ENCODE measurements at places on chromosomes 6 and 20.

DNA sequence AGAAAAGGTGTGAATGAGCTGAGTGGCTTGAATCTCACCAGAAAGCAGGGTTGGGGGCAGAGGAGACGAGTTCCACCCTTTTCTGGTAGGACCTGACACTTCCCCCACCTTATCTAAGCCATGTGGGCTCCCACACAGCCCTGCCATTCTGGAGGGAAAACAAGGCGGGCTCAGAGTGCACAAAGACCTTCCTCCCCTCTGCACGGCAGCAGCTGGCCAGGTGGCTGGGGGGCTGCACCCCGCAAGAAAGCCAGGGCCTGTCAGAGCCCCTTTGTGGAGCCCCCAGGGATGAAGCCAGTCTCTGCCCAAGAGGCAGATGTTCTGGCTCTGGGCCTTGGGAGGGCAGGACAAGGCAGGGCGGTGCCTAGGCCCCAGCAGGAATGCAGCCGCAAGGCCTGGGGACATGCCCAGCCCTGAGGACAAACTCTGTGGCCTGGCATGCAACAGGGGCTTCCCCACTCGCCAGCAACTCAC is 48.4 kb upstream of the DSN1 start:
- peak; percentile 78 for DNase-seq

GRCh38 chr6:5295623-5296022 is 34.3 kb downstream of the FARS2 start:
- no peak for DNase-seq

DNA sequence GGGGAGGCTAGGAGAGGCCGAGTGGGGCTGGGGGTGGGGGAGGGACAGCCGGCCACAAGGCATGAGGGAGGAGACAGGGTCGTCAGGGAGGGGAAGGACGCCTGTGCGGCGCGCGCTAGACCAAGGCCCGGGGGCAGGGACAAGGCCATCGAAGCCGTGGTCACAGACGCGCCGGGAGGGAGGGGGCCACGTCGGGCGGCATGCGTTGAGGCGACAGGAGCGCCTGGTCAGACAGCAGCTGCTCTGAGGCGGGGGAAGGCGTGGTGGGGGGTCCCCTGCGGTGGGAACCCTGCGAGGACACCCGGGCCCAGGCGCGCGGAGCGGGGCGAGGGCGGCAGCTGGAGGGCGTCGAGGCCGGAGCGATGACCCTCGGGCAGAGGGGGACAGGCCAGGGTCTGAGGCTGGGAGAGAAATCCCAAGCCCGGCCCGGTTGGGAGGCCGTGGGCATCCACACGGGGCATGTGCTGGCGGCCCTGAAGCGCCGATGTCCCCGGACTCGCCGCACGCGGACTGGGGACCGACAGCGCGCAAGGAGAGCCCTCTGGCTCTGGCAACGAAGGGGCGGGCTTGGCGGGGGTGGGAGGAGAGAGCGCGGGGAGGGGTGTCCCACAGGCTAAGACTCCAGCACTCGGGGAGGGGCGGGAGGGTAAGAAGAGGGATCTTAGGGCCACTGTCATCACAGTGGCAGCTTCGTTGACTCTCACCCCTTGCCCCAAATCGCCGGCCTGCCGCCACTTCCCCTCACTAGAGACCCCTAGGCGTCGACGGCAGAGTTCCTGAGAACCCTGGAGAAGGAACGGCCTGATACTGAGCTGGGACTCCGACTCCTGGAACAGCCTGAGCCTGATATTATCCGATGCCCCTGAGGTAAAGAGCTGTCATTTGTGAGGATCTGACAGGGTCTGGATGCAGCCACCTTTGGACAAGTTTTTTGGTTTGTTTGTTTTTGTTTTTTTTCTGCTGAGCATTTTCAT is 5.0 kb downstream of the TMEM239 start:
- no peak for DNase-seq

DNA sequence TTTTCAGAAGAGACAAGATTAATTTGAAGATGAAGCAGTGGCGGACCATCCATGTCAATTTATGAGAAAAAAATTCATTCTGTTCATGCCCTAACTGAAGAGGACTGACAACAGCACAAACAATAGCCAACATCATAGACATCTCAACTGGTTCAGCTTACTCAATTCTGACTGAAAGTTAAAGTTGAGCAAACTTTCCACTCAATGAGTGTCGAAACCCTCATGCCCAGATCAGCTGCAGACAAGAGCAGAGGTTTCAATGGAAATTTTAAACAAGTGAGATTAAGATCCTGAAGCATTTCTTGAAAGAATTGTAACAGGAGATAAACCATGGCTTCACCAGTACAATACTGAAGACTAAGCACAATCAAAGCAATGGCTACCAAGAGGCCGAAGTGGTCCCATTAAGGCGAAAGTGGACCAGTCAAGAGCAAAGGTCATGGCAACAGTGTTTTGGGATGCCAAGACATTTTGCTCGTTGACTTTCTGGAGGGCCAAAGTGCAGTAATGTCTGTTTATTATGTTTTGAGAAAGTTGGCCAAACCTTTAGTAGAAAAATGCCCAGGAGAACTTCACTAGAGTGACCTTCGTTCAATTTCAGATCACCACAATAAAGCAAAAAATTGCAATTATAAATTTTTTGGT is 6.1 kb upstream of the SFT2D1 start:
- DNase-seq: peak; percentile 86

DNA sequence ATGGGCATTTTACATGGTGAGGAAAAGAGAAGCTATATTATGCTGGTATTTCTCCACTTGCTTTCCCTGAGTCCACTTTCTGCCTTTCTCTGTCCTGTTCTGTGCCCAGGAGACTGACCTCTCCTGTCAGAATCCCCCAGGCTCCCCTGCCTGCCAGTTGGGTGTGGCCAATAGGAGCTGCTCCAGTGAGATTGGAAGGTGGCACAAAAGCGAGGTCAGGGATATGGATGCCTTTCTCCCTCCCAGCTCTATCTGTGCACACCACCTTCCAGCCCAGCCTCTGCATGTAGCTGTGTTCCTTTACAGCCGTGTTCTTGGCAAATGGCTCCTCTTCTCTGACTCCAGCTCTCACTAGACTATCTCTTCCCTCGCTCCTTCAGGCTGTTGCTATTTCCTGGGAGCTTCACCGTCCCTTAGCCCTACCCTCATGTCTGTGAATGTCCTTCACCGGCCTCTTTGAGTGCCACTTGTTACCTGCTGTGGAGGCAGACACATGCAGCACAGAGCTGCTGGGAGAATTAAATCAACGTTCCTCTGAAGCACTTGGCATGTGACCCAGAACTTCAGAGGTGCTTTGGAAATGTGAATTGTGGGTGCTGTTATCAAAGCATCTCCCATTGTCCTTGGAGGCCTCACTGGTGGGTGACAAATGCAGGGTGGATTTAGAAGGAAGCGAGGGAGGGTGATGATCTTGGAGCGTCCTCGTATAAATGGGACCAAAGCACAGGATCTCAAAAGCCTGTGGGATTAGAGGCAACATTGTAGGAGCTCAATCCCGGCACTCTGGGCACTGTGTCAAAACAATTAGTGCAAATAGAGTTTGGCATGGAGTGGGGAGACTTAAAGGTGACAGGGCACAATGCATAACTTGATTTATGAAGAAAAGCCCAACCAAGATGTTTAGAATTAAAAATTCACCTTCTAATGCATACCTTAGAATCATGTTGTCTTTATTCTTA is 28.9 kb upstream of the RALGAPA2 start:
- no peak for DNase-seq

GRCh38 chr6:31169123-31169857 is 1.2 kb downstream of the POU5F1 start:
- DNase-seq: peak; percentile 98

DNA sequence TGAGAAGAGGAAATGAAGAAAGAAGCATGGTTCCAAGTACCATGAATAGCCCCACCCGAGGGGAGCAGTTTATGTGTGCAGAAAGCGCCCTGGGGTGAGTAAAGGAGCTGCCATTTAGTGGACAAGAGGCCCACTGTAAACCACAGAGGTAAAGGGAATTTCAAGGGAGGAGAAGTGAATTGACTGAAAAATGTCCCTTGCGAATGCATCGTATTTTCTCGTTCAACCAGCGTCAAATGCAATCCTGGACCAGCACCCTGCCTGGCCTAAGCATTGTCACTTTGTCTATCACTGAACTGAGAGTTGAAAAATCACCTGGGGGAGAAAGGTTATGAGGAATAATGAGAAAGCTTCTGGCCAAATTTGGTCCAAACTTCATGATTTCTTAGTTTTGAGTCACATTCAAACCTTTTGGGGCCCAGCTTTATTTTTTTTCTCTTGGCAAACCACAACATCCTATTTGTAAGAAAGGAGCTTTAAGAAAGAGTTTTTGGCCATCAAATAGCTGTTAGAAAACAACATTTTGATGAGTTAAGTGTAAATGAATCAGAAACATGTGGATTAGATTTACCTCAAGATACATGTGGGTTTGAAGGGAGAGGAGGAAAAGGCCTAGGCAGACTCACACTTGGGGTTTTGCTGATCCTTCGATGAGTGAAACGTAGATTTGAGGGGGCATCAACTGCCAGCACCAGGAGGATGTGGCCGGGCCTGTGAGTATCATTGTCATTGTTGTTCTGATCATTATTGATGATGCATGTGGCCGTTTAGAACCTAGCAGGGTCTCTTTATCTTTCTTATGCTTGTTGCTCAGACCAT is 214.0 kb downstream of the CLIC5 start:
- no peak for DNase-seq

DNA sequence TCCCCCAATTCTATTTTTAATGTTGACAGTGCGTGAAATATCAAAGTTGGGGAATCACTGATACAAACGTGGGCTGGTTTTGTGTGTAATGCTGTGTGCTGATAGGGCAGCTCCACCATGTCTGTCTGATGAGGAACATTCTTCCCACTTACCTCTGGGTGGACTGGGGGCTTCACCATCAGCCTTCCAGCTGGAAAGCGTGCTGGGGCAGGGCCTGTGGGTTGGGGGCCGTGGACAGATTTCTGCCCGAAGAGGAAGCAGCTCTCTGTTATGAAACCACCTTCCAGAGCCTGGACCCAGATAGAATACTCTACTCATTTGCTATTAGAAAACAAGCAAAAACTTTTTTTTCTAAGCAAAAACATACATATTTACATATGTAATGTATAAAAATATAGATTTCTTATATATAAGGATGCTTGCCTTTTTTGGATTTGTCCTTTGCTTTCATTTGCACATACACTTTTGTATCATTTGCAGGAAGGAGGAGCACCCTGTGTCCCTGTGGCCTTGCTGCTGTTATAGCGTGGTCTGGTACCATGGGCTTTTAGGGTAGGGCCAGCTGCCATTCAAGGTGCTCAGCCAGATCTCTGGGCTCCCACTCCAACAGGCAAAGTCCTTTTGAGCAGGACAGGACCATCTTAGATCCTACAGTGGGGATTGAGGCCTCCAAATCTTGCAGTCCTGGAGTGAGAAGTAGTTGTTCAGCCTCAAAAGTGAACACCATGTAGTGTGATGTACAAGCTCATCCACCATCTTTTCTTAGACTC is 48.1 kb downstream of the DUSP22 start:
- no peak for DNase-seq

DNA sequence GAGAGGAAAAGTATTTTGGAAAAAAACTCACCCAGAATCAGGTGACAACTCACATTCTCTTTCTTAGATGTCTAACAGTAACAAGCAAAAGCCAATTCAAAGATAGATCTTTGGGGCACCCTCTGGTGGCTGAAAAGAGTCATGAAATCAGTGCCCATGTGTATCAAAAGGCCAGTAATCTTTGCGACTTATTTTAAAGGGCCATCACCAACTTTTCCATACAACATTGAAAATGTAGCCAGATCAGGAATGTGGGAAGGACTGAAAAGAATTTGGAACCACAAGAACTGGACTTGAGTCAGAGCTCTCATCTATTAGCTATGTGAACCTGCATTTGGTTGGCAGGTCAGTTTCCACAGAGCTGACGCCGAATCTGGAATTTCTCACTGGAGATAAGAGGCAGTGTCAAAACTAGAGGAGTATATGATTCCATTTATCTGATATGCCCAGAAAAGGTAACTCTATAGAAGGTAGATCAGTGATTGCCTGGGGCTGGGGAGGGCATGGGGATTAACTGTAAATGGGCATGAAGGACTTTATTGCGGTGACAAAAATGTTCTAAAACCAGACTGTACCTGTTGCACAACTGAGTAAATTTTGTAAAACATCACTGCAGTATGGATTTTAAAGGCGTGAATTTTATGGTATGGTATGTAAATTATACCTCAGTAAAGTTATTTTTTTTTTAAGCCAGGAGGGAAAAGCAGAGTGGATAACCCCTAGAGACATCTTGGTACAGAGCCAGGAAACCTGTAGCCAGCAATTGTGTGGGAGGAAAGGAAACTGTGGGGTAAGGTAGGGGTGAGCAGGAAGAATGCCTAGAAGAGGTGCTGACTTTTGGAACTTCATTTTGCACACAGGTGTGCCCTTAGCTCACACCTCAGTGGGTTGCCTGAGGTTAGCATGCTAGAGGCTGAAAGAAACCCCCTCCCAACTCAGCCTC is 117.1 kb upstream of the ASF1A start:
- peak; percentile 86 for DNase-seq

- DNase-seq: no peak
These were observed 138.4 kb downstream of the ELOVL4 start for GRCh38 chr6:79808921-79809320.

- DNase-seq: no peak
These were observed 47.1 kb downstream of the AKIRIN2 start for GRCh38 chr6:87654875-87655454.

- DNase-seq: no peak
These were observed 511.8 kb upstream of the ZNF337 start for GRCh38 chr20:26208296-26209091.

- DNase-seq: no peak
These were observed 467.4 kb upstream of the CITED2 start for GRCh38 chr6:139841794-139842215.

GRCh38 chr6:21404577-21404976 is 189.0 kb upstream of the SOX4 start:
- no peak for DNase-seq

- no peak for DNase-seq
These were observed 44.2 kb upstream of the RIPPLY2 start for GRCh38 chr6:83808926-83809325.

GRCh38 chr6:144149558-144149893 is 791 bp upstream of the STX11 start:
- peak; percentile 4 for DNase-seq

- DNase-seq: no peak
These were observed 22.2 kb downstream of the SAMHD1 start for GRCh38 chr20:36929290-36929689.

GRCh38 chr6:108203189-108204112 is 37.6 kb downstream of the NR2E1 start:
- DNase-seq: no peak

Measured in trophoblast cell (in vitro differentiated cells and primary cell).